ENCODE measurements at places on chromosomes 12 and 14. TPM values are rescaled to one million over a fixed set of nuclear protein-coding genes. Genes with fewer than 3 reads are reported as not detected.

Gene PLEKHD1
- 0.14 TPM for total RNA-seq

Gene DMAC2L
- 5.6 TPM for total RNA-seq

Gene CLEC14A
- 31.4 TPM for total RNA-seq

Gene IGF1
- total RNA-seq = 44.0 TPM

Gene ARL6IP4
- total RNA-seq = 173 TPM

Gene FOXN4
- total RNA-seq = not detected

Gene KERA
- total RNA-seq = not detected

Gene BDKRB2
- 14.3 TPM for total RNA-seq

Gene NANOG
- total RNA-seq = 0.27 TPM

Gene NUAK1
- 31.4 TPM for total RNA-seq

Gene TM7SF3
- total RNA-seq = 112 TPM

Gene YEATS4
- total RNA-seq = 9.7 TPM

Gene RBP5
- not detected for total RNA-seq

Gene SLC41A2
- 165 TPM for total RNA-seq

Gene LUM
- total RNA-seq = 138 TPM

Gene GARIN6
- total RNA-seq = not detected

Gene HOXC5
- total RNA-seq = not detected

Gene POU6F1
- total RNA-seq = 14.5 TPM

Gene LMNTD1
- not detected for total RNA-seq

Gene DCD
- total RNA-seq = 6.5 TPM

Gene TCL1B
- total RNA-seq = not detected

Gene LRTM2
- total RNA-seq = not detected

Gene TNFAIP2
- 228 TPM for total RNA-seq

Gene CDC42BPB
- total RNA-seq = 121 TPM

Gene KRT75
- not detected for total RNA-seq

Gene CCDC184
- 0.81 TPM for total RNA-seq

Gene TSFM
- total RNA-seq = 19.3 TPM

Gene MMP17
- 12.1 TPM for total RNA-seq

Gene CLMN
- 10.4 TPM for total RNA-seq

Gene HAL
- total RNA-seq = 1.6 TPM

Gene RASAL1
- total RNA-seq = not detected

Gene GPR68
- 2.0 TPM for total RNA-seq

Gene INTS13
- 15.0 TPM for total RNA-seq

Gene ADAM20
- total RNA-seq = 3.5 TPM

Gene KRT3
- total RNA-seq = not detected

Gene EML5
- total RNA-seq = 0.71 TPM

Gene NXPH4
- not detected for total RNA-seq

Gene GLS2
- total RNA-seq = 0.85 TPM

Gene SLC39A2
- total RNA-seq = not detected

Gene DBX2
- total RNA-seq = not detected

Gene ARHGAP9
- total RNA-seq = 32.5 TPM

Gene GLRX5
- 19.6 TPM for total RNA-seq

Gene PLBD2
- total RNA-seq = 54.1 TPM
